Heart left ventricle (tissue), 16 donors: ENCODE measurements at places on chromosomes 5 and 9. TPM values are rescaled to one million over a fixed set of nuclear protein-coding genes. Genes with fewer than 3 reads are reported as not detected.

CTSL gene
- total RNA-seq = 158 TPM

LCN10 gene
- total RNA-seq = 21.5 TPM

CEL gene
- total RNA-seq = 3.8 TPM

PCDHA11 gene
- 0.13 TPM for total RNA-seq

ADAMTS16 gene
- total RNA-seq = 0.05 TPM

PCDHB13 gene
- 2.5 TPM for total RNA-seq

NCS1 gene
- total RNA-seq = 4.9 TPM

SMARCA2 gene
- total RNA-seq = 88.0 TPM

EIF4EBP3 gene
- total RNA-seq = 8.3 TPM

TXNDC8 gene
- not detected for total RNA-seq

TMEM232 gene
- total RNA-seq = 3.3 TPM

PDGFRB gene
- 104 TPM for total RNA-seq

AGXT2 gene
- not detected for total RNA-seq

SLC6A7 gene
- not detected for total RNA-seq

LCN6 gene
- total RNA-seq = 15.8 TPM

IFNA1 gene
- not detected for total RNA-seq

CD74 gene
- total RNA-seq = 300 TPM

PCDHA2 gene
- not detected for total RNA-seq

MAMDC4 gene
- 6.1 TPM for total RNA-seq

PNPLA7 gene
- 4.7 TPM for total RNA-seq

PFN3 gene
- not detected for total RNA-seq

NME5 gene
- 4.5 TPM for total RNA-seq

FAM221B gene
- total RNA-seq = not detected

TEX48 gene
- not detected for total RNA-seq

FCN2 gene
- total RNA-seq = not detected

ZNF608 gene
- 8.5 TPM for total RNA-seq

SNCB gene
- not detected for total RNA-seq

TOMM5 gene
- 52.9 TPM for total RNA-seq

HRH2 gene
- 35.1 TPM for total RNA-seq

POLE3 gene
- total RNA-seq = 18.7 TPM

SLC25A46 gene
- 61.6 TPM for total RNA-seq

CCL27 gene
- total RNA-seq = 0.40 TPM

RETREG1 gene
- 219 TPM for total RNA-seq

EIF4E1B gene
- not detected for total RNA-seq

SPATA9 gene
- total RNA-seq = not detected

ALDH1A1 gene
- total RNA-seq = 37.5 TPM

ANKRD31 gene
- not detected for total RNA-seq

ST6GALNAC6 gene
- total RNA-seq = 45.6 TPM

NRG2 gene
- 3.7 TPM for total RNA-seq

CD274 gene
- total RNA-seq = 12.9 TPM

CCDC192 gene
- total RNA-seq = not detected

POLK gene
- total RNA-seq = 24.2 TPM

RASGRF2 gene
- total RNA-seq = 9.5 TPM

INSL6 gene
- total RNA-seq = not detected

DRD1 gene
- total RNA-seq = not detected

FST gene
- 2.0 TPM for total RNA-seq

ZFP37 gene
- total RNA-seq = 1.6 TPM

PDE6A gene
- total RNA-seq = not detected

PRUNE2 gene
- 2.6 TPM for total RNA-seq

PCDHGA10 gene
- total RNA-seq = 6.1 TPM

ATP10B gene
- not detected for total RNA-seq

ENTREP1 gene
- total RNA-seq = 24.8 TPM

IL17B gene
- total RNA-seq = not detected
